WTC11 (cell line): ENCODE measurements at places on chromosomes 12 and 14.

GRCh38 chr14:30225176-30225575 is 297.5 kb upstream of the PRKD1 start:
- no peak for DNase-seq

DNA sequence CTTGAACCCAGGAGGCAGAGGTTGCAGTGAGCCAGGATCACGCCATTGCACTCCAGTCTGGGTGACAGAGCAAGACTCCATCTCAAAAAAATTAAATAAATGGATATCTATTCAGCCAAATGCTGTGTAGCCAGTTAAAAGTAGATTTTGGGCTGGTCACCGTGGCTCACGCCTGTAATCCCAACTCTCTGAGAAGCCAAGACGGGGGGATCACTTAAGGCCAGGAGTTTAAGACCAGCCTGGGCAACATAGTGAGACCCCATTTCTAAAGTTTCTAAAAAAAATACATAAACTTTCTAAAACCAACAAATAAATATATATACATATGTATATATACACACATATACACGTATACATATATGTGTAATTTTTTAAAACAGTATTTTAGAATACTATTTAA is 188.8 kb downstream of the FBXL14 start:
- DNase-seq = no peak

GRCh38 chr14:105167303-105168092 is 1.1 kb downstream of the JAG2 start:
- no peak for DNase-seq

- no peak for DNase-seq
These were observed 83.7 kb upstream of the EGLN3 start for GRCh38 chr14:34034447-34035176.

GRCh38 chr12:1343422-1343821 is 251.0 kb downstream of the FBXL14 start:
- no peak for DNase-seq

DNA sequence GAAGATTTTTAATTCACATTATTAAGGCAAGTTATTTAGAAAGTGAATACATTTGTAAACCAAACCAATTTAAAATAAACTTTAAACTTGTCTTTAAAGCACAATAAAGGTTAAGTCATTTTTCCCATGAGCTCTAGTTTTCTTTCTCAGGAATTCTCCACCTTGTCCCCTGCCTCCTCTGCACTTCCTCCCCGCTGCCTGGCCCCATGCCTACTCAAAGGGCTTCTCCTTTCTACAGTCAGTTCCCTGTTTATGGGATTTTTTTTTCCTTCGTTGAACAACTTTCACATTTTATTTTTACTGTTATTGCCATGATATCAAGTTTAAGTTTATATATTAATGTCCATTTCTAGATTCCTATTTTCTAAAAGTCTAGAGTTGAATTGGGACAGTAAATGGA is 223.0 kb downstream of the SLC25A21 start:
- no peak for DNase-seq

DNA sequence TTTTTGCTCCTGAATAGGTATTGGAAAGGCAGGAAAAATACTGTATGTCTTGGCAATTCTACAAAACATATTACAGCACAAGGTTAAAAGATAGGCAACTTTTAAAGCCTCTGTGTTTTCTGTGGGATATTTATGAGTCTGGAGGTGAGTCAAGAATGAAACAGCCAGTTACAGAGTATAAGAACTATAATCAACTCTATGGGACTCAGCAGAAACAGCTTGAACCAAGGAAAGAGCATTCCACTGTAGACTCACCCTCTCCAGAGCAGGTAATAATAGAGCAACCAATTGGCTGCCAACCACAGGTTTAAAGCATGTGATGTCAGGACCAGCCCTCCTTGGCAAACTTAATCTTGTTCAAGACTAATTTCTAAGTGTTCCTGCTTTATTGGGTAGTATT is 100.5 kb upstream of the MDM1 start:
- no peak for DNase-seq

GRCh38 chr14:85415015-85415712 is 114.8 kb upstream of the FLRT2 start:
- DNase-seq = peak; percentile 22

GRCh38 chr12:46179693-46180452 is 89.0 kb downstream of the SLC38A1 start:
- DNase-seq = no peak

- DNase-seq = no peak
These were observed 49.8 kb downstream of the RIN3 start for GRCh38 chr14:92563359-92563758.

DNA sequence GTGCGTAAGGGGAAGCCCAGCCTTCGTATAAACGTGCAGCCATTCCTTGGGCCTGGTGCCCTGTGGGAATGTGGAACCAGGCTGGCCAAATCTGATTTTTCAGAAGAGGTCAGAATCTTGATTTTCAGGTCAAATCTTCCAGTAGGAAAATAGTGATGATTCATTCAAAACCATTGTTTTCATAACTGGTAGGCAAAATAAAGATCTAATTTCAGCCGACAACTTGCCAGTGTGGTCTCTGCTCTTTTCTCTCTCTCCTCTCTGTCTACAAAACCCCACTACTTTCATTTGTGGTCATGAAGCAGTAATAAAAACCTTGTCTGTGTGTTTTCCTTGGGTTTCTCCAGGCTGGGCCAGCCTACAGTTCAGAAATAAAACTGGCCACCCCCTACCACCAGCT is 135.1 kb downstream of the RBM19 start:
- no peak for DNase-seq

DNA sequence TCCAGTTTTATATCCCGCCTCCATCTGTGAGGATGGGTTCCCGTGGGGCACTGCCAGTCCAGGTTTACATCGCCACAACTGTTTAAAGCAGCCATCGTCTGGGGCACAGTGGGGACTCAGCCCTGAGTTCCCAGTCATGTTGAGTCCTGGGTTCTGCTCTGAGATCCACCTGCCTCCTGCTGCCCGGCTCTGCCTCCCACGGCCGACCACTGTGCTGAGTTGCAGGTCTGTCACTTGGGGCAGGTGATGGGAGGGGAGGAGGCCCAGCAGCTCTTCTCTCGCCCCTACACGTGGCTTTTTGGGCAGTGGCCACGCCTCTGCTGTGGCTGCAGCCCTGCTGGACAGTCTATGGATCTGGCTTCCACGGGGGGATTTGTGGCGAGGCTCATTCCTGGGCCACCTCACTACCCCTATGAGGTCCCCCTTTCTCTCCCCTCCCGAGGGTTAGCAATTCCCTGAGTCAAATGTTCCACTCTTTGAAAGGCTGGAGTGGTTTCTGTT is 143.0 kb downstream of the ADGRD1 start:
- no peak for DNase-seq

GRCh38 chr14:60566101-60566500 is 57.2 kb downstream of the SIX6 start:
- DNase-seq = no peak

DNA sequence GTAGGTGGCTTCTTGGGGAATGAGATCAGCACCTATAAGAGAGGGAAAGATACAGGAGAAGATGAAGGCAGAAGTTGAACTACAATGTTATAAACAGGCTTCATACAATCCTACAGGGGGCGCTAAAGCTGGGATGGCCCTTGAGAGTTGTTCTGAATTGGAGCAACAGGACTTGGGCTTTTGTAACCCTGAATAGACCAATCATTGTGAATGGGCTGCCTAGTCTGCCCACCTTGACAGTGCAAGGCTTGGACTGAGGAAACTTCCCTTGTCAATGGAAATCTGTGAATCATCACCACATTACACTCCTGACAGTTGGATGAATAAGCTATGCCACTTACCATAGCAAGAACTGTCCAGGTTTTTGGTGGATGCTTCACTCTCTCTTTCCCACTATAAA is 306.1 kb downstream of the KCNC2 start:
- DNase-seq = peak; percentile 36
